ENCODE measurements at places on chromosomes 3 and 15.

- no peak for DNase-seq
Measured at GRCh38 chr3:10726787-10727186, 89.2 kb upstream of the SLC6A11 start.

- no peak for DNase-seq
Measured at GRCh38 chr3:97991293-97991682, 19.1 kb upstream of the RIOX2 start.

DNA sequence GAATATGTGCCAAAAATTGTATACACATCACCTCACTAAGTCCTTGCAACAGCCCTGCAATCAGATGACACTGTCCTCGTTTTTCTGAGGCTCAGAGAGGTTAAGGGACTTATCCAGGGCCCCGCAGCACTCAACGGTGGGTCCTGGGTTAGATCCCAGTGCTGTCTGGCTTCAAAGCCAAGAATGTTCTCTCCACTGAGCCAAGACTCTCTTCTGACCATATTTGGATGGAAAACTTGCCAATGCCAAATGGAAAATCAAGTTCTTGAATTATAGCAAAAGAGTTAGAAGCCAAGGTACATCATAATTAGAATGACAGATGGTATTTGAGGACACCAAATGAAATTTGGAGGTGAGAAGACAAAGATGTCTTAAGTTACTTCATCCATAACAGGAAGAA, 75.9 kb downstream of the NCEH1 start:
- DNase-seq = no peak

- DNase-seq = no peak
Measured at GRCh38 chr3:42590989-42591756, 513 bp downstream of the SS18L2 start.

DNA sequence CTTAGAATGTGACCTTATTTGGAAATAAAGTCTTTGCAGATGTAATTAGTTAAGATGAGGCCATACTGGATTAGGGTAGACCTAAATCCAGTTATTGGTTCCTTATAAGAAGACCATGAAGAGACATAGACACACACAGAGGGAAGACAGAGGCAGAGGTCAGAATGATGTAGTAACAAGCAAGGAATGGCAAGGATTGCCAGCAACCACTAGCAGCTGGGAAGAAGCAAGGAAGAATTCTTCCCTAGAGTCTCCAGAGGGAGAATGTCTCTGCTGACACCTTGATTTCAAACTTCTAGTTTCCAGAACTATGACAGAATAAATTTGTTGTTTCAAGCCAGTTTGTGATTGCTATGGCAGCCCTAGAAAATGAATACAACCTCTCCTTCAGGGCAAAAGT, 116.7 kb downstream of the WDR76 start:
- DNase-seq = no peak

- no peak for DNase-seq
Measured at GRCh38 chr15:74815121-74815934, 2.7 kb downstream of the LMAN1L start.

- no peak for DNase-seq
Measured at GRCh38 chr15:101635944-101636727, 16.0 kb downstream of the TM2D3 start.
